ENCODE measurements at places on chromosomes 2 and 18. TPM values are rescaled to one million over a fixed set of nuclear protein-coding genes. Genes with fewer than 3 reads are reported as not detected.
A peak's percentile ranks its signal among the peaks of the same experiment; 100 is the strongest.

- no peak overlapping the region for H3K4me3 ChIP-seq
- no peak for DNase-seq
- no peaks in the 10 kb centered on the region for H3K27me3 ChIP-seq
- H3K27ac ChIP-seq = peak overlapping the region; percentile 23
These were observed 68.2 kb downstream of the HPCAL1 start for GRCh38 chr2:10370895-10371294.

DNA sequence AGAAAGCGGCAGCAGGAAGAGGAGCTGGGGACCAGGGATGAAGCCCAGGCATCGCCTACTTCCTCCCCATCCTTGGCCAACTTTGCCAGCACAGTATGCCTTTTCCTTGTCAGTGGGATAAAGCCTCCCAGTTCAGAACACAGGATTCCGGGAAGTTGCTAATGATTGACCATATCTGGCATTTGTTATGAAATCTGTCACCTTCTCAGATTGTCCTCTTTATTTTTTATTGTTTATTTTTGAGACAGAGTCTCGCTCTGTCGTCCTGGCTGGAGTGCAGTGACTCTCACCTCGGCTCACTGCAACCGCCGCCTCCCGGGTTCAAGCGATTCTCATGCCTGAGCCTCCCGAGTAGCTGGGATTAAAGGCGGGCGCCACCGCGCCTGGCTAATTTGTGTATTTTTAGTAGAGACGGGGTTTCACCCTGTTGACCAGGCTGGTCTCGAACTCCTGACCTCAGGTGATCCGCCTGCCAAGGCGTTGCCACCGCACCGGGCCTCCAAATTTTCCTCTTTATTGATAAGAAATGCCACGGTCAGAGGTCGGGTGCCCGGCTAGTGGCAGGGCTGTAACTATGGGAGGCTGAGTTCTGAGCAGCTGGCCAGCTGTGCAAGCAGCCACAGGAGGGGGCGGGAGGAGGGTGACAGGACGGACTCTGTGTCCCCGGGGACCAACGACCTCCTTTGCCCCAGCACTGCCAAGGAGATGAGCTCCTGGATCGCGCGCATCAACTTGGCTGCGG is 24.4 kb downstream of the PSD4 start:
- H3K4me3 ChIP-seq = peak overlapping the region; percentile 96
- peak overlapping the region; percentile 79 for H3K27ac ChIP-seq
- H3K36me3 ChIP-seq = no peaks in the 10 kb centered on the region
- no peaks in the 10 kb centered on the region for H3K27me3 ChIP-seq
- DNase-seq = no peak

The CRYGD gene
- total RNA-seq = not detected

The EVX2 gene
- not detected for total RNA-seq

The EPAS1 gene
- 270 TPM for total RNA-seq
